ENCODE measurements at places on chromosomes 5 and 9.

DNA sequence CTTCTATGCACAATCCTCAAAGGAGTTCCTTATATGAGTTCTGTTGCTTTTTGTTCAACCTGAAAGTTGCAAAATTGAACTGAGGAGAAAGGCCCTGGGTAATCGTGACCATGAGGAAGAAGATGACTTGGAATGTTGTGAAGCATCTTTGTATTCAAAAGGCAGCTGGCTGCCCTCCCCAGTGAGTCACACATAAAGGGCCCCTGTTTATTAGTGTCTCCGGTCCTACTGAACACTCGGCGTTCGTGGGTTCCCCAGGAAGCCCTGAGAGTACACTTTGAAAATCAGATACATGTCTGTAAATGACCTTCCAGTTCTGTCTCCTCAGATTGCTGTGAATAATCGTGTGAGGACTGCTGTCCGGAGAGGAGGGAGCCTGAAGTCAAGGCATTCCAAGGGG, 73.6 kb downstream of the C9orf153 start:
- DNase-seq = no peak

- DNase-seq = no peak
Observed at GRCh38 chr9:135961811-135962695, 880 bp upstream of the UBAC1 start.

DNA sequence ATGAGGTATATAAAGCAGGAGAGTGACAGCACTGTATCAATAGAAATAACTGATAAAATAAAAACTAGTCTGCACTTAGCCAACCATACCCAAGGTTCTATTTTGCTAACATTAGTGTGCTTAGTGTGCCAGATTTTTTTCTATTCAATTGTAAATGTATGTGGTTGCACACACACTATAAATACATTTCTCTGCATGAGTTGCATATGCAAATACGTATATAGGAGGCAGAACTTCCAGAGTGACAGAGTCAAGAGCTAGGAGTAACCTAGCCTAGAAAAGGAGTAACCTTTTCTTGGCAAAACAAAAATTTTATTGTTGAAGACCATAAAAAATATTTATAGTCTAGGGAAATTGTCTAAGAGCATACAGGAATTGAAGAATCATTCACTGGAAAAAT, 461.6 kb downstream of the GABRG2 start:
- no peak for DNase-seq

DNA sequence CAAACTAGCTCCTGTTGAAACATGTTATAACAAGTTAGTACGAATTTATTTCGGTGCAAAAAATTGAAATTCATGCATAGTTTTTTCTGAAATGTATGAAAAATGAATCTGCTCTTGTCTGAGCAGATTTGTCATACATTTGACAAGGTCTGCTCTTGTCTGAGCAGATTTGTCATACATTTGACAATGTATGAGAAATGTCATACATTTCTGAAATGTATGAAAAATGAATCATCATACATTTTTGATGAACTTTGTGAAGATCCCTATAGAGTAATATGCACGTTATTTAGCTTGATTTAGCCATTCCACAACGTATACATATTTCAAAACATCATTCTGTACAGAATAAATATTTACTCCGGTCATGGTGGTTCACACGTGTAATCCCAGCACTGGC, 85.9 kb upstream of the PARP8 start:
- no peak for DNase-seq

GRCh38 chr5:18483451-18483850, 849.2 kb downstream of the TAF11L14 start:
- no peak for DNase-seq

DNA sequence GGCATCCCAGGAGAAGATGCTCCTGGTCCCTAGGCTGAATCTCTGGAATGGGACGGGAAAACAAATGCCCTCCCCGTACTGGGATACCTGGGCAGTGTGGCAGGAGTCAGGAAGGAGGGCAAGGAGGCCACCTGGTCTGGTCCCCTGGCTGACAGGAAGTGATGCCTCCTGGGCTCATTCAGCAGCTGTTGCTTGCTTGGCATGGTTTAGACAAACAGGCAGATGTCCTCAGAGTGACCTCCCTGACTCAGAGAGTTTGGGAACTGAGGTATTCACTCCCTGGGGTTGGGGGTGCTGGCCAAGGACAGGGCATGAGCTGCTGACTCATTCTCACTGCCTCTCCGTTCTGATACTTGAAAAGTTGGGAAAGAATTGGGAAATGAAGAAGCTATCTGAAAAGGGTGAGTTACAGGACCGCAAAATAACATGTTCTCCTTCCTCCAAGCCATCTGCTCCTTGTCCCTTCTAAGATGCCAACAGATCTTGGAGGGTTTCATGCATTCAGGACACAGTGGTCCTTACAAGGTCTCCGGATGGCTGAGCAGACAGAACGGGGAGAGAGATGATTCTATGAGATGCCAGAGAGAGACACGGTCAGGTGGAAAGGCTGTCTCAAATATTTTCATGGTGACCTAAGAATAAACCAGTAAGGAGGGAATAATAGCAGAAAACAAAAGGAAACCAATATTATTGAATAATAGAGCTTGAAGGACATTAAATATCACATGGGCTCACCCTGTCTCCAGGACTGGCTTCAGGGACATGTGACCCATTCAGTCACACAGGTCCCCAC, 534.5 kb downstream of the BNC2 start:
- DNase-seq = no peak

Measured in activated T-cell treated with anti-CD3 and anti-CD28 coated beads for 24 hours (primary cell).